Activated B cell treated with CpG ODN at 0.5 μM for 24 hours (primary cell): ENCODE measurements at places on chromosomes 3 and 15.

- DNase-seq = no peak
Measured at GRCh38 chr3:113153499-113154107, 57.8 kb upstream of the BOC start.

DNA sequence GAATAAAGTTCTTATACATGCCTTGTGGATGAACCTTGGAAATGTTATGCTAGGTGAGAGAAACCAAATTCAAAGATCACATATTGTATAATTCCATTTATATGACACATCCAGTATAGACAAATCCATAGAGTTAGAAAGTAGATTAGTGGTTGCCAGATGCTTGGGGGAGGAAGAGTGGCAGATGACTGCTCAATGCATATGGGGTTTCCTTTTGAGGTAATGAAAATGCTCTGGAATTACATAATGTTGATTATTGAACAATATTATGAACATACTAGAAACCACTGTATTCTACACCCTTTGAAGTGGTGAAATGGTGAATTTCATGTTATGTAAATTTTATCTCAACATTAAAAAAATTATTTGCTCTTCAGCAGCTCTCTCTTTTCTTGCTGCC, 100.8 kb downstream of the DHX36 start:
- DNase-seq = no peak

GRCh38 chr3:131623431-131623830, 120.7 kb upstream of the MRPL3 start:
- DNase-seq = no peak

DNA sequence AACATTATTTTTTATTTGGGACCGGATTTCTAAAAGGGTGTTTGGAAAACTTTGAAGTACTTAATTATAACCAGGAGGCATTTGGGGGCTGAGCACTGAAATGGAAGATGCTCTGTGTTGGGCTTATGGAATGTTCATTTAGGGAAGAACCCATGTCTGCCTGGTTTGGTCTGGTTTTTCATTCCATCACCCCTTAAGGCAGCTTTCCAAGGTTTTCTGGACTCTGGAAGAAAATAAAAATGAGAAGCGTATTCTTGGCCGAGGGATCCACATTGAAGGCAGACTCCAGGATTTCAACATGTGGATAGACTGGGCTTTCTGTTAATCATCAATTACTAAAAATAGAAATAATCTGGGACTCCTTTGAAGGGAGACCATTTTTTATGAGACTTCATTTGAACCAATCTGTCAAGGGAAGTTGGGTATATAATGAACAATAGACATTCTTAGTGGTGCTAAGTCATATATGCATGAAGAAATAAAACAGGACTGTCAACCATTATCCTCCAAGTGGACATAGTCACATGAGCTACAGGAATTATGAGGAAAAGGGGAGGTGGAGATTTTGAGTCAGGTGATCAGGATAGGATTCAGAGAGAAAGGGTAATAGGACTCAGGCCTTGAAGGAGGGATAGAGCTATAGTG, 270.5 kb upstream of the ADAMTS9 start:
- DNase-seq = no peak

DNA sequence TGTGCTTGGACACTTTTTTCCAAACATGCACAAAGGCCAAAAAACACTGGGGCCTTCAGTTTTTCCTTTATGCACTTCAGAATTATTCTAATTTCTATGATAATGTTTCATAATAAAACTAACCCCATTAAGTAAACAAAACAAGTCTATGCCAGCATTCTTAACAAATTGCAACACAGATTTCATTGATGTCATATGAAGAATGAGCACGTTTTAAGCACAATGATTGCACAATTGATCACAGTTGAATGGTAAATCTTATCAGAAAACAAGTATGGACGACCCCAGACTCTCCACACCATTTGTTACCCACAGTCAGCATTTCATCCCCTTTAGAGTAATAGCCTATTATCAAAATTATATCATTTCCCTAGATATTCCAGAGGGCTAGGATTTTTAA, 46.7 kb upstream of the PROK2 start:
- DNase-seq = no peak

DNA sequence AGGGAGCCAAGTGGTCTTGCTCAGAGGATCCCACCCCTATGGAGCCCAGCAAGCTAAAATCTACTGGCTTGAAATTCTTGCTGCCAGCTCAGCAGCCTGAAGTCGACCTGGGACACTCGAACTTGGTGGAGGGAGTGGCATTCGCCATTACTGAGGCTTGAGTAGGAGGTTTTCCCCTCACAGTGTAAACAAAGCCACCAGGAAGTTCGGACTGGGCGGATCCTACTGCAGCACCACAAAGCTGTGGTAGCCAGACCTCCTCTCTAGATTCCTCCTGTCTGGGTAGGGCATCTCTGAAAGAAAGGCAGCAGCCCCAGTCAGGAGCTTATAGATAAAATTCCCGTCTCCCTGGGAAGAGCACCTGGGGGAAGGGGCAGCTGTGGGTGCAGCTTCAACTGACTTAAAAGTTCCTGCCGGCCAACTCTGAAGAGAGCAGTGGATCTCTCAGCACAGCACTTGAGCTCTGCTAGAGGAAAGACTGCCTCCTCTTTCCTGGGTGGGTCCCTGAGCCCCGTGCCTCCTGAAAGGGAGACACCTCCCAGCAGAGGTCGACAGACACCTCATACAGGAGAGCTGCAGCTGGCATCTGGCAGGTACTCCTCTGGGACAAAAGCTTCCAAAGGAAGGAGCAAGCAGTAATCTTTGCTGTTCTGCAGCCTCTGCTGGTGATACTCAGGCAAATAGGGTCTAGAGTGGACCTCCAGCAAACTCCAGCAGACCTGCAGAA, 576.3 kb upstream of the NECTIN3 start:
- no peak for DNase-seq

DNA sequence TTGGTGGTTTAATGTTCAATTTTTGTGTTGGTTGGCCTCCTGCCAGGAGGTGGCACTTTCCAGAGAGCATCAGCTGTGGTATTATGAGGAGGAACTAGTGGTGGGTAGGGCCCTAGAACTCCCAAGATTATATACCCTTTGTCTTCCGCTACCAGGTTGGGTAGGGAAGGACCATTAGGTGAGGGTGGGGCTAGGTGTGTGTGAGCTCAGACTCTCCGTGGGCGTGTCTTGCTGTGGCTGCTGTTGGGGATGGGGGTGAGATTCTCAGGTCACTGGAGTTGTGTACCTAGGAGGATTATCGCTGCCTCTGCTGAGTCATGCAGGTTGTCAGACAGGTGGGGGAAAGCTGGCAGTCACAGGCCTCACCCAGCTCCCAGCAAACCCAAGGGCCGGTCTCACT, 187.1 kb downstream of the DPH6 start:
- DNase-seq = no peak

DNA sequence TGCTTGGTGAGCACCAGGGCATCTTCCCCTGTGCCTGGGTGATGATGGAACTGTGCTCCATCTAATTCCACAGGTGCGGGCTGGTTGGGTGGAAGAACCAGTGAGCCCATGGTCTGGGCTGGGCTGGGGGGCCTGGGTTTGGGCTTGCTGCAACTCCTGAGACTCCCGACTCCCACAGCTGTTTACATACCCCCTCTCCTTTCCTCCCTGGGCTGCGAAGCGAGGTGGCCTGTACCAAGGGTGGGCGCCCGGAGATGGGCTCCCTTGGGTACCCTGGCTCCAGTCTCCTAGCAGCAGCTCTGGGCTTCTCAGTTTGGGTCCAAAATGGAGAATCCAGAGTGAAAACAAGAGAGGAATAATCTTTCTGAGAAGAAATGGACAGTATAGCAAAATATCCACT, 5.6 kb downstream of the FAM98B start:
- no peak for DNase-seq

DNA sequence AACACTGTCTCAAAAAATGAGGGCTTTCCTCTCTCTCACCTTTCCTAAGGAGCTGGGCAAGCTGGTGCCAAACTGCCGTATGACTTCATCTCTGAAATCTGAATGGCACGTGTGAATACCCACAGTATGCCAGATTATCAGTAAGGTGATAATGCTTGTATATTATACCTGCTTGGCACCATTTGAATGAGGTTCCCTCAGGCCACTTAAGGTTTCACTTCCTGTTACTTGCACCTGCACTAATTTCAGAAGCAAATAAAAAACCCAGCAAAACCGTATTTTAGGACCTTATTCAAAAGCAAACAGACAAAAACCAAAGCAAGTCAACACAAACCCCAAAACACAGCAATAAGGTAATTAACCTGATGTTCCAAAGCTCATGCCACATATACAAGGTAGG, 19.7 kb downstream of the FOXP1 start:
- DNase-seq = no peak

DNA sequence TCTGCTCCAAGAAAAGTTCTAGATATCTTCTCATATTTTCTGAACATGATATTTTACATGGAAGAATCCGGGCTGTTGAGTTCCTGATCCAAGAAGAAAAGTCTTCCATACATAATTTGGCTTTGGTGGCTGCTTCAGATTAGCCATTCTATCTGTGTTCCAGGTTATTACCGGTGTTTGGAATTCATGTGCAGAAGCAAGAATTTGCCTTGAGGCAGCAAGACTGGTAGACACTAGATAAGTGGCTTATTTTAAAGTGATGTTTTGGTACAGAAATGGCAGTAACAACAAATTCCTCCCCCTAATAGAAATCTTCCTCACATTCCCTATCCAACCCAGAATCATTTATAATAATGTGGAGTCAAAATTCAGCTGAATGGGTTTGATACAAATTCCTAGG, 29.2 kb downstream of the MITF start:
- DNase-seq = no peak

- no peak for DNase-seq
Measured at GRCh38 chr3:19489936-19490335, 341.6 kb downstream of the KCNH8 start.

DNA sequence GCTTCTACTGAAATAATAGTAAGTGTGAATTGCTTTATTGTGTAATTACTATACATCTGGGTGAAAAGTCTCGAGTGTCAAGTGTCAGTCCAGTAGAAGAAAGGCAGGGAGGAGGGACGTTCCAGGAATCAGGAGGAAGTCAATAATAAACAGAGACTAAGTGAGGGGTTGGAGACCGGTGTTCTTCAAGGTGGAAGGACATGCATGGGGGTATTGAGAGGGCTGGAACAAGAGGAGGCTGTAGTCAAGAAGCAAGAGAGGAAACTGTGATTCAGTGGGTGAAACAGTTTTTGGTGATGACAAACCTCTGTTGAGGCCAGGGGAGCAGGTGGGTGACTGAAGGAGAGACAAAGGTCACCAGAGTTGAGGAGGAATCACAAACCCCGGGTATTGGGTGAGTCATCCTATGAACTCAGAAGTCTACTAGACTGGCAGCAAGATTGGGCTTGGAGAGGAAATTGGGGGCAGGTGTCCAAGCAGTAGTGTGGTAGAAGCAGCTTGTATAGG, 11.6 kb upstream of the SCAMP5 start:
- DNase-seq = no peak

DNA sequence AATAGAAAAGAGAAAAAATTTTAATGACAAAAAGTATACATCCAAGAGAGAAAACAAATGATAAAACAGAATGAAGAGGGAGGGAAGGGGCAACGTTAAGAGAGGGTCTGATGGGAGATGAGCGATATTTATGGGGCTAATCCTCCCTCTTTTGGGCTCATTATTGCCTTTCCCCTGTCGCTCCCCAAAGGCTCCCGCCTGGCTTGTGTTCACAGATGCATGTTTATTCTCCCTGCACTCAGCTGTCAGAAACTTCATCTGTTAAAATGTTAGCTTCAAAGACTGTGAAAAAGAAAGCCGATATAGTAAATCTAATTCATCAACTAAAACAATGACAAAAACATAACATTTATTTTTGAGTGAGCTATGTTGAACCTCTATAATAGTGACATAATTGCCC, 74.3 kb downstream of the GABRB3 start:
- no peak for DNase-seq

GRCh38 chr15:75900577-75900976, 3.1 kb upstream of the FBXO22 start:
- DNase-seq = no peak

GRCh38 chr3:188152660-188153436, 1.1 kb upstream of the LPP start:
- peak; percentile 28 for DNase-seq

DNA sequence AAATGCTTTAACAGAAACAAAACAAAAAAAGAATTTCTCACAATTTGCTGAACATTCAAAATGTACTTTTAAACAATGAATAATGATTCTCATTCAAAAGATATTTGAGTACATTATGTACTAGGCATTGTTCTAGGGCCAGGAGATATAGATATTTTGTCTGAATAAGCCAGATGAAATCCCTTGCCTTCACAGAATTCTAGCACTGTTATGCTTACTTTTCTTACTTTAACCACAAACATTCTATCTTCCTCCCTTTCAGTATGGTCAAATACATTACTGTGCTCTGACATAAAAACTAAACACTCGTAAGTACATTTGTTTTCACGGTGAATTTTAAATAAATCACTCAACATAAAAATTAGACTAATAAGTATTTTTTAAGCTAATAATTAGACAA, 116.7 kb downstream of the ADAM10 start:
- no peak for DNase-seq

DNA sequence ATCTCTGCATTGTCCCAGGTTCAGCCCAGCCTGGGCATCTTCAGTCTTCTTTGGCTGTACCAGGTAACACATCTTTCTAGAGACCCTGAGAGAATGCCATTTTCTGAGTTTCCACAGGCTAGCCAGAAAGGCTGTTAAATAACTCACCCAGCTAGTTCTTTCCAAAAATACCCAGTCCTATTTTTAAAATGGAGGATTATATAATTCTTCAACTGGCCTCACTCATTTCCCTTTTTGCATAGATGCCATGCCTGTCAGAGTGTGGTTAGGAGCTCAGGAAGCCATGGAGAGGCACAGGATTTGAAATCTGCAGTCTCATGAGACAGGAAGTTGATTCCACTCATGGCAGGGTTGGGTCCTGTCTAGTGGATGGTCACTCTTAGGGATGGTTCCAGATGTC, 39.8 kb downstream of the CEMIP start:
- no peak for DNase-seq

DNA sequence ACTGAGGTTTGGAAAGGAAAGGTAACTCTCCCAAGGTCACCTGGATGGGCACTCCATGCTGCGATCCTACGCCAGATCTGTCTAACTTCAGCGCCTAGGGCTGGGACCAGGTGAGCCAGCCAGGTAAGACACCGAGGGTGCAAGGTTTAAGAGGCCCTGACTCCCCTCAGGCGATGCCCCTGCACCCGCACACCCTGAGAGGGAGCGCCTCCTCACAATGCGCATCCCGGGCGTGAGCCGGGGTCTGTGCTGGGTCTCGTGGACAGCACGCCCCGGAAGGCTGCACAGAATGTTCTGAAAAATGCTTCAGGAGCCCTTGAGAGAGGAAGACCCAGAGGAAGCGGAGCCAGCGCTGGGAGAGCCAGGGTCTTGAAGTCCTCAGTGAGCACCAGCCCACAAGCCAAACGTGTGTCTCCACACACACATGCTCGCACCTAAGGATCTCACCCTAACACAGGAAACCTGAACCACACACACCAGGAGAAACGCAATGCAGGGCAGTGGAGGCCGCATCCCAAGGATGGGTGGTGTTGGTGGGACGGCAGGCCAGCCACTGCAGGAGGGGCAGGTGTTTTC, 142.0 kb downstream of the ADAMTS17 start:
- DNase-seq = no peak
